ENCODE measurements at places on chromosomes 2 and 18.
A peak's percentile ranks its signal among the peaks of the same experiment; 100 is the strongest.

GRCh38 chr2:218238887-218239286 lies 21.9 kb downstream of the ARPC2 start:
- no peak for DNase-seq

DNA sequence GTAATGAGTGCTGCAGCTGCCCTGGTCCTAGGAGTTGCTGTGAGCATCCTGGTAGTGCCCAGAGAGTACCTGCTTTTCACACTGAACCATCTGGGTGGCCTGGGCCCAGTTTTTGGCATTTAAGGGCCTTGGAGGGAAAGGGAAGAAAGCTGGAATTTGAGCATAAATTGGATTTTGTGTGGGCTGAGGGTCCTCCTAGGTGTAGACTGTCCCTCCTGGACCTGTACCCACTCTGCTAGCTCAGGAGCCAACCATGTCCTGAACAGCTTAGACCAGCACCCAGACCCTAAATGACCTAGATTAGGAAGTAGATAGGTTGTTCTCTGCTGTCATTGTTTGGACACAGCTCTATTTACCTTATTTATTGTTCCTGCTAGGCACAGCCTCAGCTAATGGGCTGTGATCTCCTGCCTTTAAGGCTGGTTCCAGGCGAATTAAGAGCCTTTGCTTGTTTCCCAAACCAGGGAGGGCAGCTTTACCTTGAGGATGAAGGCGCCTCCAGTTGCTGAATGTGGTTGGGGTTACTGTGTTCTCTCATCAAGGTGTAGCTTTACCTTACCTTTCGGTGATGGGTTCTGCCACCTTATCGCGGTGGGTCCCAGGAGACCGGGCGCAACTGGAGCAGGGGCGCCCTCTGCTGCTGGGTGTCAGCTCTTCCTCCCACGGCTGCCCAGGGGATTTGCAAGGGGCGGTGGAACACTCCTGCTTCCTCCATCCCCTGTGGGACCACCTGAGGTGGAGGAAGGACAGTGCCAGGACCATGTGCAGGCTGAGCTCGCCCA lies 34.4 kb downstream of the ITGA6 start:
- DNase-seq = peak; percentile 62

- DNase-seq = no peak
Measured at GRCh38 chr18:27250471-27250870, 65.4 kb upstream of the CHST9 start.

DNA sequence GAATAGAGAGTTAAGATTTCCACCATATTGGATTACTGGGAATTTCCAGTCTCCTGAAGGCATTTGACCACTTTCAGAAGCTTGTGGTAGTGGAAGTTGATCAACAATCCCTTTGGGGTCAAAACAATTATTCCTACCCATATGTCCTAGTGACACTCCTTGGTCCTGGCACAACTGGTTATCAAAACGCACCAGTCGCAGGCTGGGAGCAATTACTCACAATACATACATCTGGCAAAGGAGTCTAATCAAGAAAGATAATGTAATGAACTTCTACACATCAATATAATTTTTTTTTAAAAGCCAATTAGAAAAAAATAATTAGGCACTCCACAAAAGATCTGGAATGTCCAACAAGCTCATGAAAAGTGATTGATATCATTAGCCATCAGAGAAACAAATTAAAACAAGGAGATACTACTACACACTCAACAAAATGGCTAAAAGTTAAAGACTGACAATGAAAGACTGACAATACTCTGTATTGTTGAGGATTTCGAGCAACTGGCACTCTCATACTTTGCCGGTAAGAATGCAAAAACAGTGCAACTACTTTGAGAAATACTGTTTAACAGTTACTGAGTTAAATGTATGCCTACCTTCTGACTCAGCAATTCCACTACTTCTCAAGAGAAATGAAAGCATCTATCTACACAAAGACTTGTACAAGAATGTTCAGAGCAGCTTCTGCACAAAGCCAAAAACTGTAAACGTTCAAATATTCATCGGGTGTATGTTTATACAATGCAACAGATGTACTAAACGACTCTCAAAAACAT lies 2.0 kb downstream of the INO80C start:
- DNase-seq = peak; percentile 20

GRCh38 chr2:3487028-3487425 lies 32.3 kb downstream of the ADI1 start:
- DNase-seq = no peak

All from suppressor macrophage treated with lipopolysaccharide for 4 hours (primary cell).